GM12891 (cell line): ENCODE measurements at places on chromosomes 7 and 10.
A peak's percentile ranks its signal among the peaks of the same experiment; 100 is the strongest.

GRCh38 chr10:72682638-72683037 lies 9.3 kb upstream of the MCU start:
- DNase-seq, result no peak

DNA sequence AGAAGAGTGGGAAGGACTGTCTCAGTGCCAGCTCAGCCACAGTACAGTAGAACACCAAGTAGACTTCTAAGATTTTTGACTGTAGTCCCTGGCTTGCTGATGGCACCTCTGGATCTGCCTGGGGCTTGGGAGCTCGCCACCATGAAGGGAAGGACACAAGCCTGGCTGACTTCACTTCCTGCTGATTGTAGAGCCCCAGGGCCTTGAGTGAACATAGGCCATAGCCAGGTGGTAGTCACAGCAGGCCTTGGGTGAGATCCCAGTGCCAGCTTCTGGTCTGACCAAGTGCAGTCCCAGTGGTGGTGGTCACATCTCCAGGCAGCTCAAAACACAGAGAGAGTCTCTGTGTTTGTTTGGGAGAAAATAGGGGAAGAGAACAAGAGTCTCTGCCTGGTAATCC lies 57.6 kb upstream of the HBP1 start:
- no peak for DNase-seq

DNA sequence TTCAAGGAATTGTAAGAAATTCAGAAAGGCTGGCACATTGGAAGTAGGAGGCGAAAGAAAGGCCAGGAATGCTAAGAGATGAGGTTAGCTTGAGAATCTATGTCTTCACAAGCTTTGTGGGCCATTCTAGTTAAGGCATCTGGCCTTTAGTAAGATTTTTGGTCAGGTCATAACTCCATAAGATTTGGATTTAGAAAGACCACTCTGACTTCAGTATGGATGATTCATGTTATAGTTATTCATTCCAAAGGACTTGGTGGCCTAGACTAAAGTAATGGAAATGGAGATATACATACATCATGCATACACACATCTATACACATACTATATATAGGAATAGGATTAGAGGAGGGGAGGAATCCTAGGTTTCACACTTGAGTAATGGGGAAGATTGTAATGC lies 77.5 kb downstream of the SEPTIN7 start:
- no peak for DNase-seq

DNA sequence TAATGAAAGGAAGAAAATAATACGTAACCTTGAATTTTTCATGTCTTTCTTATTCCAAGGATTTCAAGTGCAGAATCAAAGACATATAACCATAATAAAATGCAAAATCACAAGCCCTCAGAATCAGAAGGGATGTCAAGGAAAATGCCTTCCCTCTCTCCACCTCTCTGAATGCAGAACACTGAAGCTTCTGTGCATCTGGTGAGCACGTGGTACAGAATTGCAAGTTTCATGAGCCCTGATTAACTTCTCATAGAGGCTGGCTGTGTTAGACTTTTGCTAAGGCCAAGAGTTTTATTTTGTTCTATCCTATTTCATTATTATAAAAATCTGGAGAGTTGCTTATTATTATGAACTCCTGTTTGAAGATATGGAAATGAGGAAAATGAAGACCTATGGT lies 533.7 kb upstream of the POM121L12 start:
- DNase-seq, result no peak

GRCh38 chr10:31041011-31041410 lies 9.3 kb upstream of the ZNF438 start:
- DNase-seq, result no peak

DNA sequence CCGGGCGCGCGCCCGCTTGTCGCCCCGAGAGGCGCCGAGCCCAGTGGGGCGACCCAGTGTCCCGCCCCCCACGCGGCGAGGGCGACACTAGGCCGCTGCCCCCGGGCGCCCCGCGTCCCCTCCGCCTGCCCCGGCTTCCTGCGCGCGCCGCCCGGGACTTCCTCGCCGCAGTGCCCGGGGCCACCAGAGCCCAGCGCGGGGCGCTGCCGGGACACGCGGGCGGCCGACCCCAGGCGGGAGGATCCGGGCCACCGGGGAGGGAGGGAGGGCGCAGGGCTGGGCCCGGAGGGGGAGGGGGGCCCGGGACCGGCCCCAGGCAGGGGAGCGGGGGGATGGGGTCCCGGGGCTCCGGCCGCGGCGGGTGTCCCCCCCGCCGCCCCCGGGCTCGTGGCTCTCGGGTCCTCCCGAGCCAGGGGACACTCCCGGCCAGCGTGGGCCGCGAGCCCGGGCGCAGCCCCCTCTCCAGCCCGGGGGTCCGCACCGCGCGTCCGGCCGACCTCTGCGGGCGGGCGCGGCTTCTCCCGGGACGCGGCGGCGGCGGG lies 435 bp upstream of the PWWP2B start:
- DNase-seq, result peak; percentile 80

DNA sequence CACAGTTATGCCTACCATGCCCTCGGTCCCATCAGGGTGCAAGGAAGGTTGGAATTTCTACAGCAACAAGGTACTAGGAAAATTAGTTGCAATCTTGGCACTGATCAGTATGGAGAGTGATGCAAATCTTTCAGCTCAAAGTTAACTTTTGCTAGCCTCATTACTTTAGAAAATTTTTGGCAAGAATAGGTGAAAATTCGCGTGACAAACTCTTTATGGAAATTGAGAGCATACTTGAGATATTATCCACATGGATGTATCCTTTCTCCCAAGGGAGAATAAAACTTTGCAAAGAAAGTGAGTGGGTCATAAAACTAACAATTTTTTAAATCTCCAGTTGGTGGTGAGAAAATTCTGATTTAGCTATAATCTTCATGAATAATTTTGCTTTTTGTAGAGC lies 71.1 kb upstream of the SLC39A12 start:
- DNase-seq, result no peak

- peak; percentile 58 for DNase-seq
These were observed 61.6 kb downstream of the GRK5 start for GRCh38 chr10:119268871-119269506.

GRCh38 chr10:90969947-90970673 lies 49.2 kb upstream of the ANKRD1 start:
- no peak for DNase-seq

GRCh38 chr7:50486512-50486911 lies 36.4 kb upstream of the FIGNL1 start:
- no peak for DNase-seq

DNA sequence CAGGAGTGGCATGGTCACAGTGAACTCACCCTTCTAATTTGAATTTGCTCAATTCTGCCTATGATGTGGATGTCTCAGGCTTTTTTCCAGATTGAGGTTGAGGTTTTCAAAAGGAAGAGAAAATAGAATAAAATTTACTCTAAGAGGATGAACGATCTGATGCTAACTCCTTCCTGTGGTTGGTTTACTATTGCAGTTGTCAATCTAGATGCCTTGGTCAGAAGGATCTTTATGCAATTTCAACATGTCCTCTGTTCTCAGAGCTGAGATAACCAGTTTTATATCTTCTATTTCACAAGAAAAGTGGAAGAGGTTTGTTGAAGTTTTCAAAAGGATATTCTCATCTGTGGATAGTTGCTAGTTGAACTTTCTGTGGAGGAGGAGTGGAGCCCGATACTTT lies 150.7 kb upstream of the WDR11 start:
- DNase-seq, result no peak

DNA sequence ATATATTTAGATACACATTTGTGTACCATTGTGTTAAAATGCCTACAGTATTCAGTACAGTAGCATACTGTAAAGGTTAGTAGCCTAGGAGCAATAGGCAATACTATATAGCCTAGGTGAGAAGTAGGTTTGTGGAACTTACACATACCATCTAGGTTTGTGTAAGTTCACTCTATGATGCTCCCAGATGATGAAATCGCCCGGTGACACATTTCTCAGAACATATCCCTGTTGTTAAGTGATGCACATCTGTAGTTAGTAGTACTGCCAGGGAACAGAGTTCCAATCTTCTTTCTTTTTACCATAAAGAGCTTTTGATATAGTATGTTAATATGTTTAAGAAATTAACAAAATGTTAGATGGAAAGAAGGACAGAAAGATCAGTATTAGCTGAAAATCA lies 138.2 kb downstream of the SNX13 start:
- no peak for DNase-seq

- no peak for DNase-seq
These were observed 62.7 kb downstream of the VPS41 start for GRCh38 chr7:38846280-38846679.

DNA sequence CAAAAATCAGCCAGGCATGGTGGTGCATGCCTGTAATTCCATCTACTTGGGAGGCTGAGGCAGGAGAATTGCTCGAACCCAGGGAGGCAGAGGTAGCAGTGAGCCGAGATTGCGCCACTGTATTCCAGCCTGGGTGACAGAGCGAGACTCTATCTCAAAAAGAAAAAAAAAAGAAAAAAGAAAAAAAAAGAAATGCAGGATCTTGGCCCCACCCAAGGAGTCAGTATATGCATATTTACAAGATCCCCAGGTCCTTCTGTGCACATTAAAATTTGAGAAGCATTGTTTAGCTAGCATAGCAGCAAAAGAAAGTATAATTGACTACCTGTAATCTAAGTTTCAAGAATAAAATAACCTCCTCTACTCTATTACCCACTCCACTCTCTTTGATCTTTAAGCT lies 15.8 kb downstream of the PIK3AP1 start:
- no peak for DNase-seq

DNA sequence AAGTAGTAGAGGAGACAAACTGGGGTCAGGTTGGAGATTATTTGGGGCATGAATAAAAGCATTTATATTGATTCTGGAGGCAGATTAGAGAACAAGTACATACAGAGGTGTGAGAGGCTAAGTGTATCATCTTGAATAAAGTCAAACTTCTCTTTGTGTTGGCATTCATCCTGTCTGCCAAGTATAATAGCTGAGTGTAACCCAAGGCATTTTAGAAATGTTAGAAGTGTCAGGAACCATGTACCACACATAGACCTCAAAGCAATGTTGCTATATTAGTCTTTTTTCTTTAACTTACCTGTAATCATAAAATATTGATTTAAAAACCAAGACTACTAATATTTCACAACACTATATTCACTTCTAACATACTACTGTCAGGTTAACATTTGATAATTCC lies 56.2 kb upstream of the LRRTM3 start:
- no peak for DNase-seq

- DNase-seq, result peak; percentile 28
These were observed 78.6 kb downstream of the LCOR start for GRCh38 chr10:96910488-96911395.

GRCh38 chr7:47492716-47493325 lies 89.1 kb downstream of the TNS3 start:
- DNase-seq, result no peak

GRCh38 chr10:79344502-79345195 lies 2.6 kb upstream of the PPIF start:
- DNase-seq, result no peak

DNA sequence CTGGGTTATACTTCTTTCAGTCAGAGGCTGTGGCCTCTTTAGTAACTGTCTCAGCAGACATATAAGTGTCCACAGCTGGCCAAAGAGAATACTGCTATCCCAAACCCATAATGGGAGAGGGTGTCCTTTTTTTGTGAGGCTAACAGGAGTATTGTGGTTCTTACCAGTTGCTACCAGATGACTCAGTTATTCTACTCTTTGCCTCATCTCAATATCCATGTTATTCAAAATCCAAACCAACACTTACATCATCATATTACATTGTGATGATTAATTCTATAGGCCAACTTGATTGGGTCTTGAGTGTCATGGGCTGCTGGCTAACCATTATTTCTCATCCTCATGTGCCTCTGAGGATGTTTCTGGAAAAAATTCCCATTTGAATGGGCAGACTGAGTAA lies 120.9 kb downstream of the TMEM168 start:
- no peak for DNase-seq

DNA sequence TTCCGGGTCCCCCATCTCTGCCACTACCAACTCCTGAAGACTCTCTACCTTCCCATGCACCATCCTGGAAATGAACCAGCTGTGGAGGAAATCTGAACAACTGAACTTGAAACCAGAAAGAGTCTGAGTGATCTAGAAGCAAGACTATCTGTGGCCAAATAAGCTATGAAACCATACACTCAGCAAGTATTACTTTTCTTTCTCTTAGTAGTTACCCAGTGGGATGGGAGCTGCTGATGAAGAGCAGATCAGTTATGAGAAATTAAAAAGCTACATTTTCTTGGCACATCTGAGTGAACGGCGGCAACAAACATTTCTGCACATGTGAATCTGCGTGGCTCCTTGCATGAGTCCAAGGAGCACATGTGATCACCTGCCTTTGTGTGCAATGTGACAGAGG lies 31.6 kb upstream of the AGK start:
- DNase-seq, result no peak

DNA sequence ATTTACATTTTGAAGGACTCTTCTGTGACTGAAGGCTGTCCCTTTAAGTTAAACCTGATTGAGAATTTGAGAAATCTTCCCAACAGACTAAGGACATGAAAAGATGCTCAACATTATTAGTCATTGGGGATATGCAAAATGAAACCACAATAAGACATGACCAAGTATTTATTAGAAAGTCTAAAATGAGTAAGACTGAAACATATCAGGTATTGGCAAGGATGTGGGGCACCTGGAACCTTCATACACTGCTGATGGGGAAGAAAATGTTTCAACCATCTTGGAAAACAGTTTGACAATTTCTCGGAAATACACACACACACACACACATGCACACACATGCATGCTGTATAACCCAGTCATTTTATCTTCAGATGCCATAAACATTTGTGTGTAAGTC lies 132.1 kb upstream of the CDK6 start:
- DNase-seq, result no peak

DNA sequence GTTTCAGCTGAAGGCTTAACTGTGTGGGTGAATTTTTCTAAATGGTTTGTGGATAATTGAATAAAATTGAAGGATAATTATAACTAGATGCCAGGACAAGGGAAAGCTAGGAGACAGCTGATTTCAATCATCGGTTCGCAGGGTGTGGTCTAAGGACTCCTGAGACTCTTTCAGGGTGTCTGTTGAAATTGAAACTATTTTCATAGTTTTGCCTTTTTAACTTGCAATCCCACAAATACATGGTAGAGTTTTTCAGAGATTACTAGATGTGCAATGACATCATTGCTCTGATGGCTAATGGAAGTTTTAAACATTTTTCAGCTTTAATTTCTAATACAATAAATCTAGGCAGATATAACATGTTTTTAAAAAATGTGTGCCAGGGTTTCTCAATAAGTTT lies 18.5 kb downstream of the TRUB1 start:
- no peak for DNase-seq

GRCh38 chr10:108791030-108791429 lies 1132.3 kb downstream of the XPNPEP1 start:
- DNase-seq, result no peak

GRCh38 chr10:74383642-74384041 lies 232.6 kb downstream of the ADK start:
- DNase-seq, result no peak

GRCh38 chr10:6535156-6535764 lies 44.8 kb downstream of the PRKCQ start:
- no peak for DNase-seq

DNA sequence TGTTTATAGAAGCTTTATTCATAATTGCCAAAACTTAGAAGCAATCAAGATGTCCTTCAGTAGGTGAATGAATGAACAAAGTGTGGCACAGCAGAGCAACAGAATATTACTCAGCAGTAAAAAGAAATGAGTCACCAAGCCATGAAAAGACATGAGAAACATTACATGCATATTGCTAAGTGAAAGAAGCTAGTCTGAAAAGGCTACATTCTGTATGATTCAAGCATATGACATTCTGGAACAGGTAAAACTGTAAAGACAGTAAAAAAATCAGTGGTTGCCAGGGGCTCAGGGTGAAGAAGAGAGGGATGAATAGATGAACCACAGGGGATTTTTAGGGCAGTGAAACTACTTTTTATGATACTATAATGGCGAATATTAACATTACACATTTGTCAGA lies 80.9 kb upstream of the APBB1IP start:
- no peak for DNase-seq

- no peak for DNase-seq
These were observed 11.1 kb downstream of the C7orf57 start for GRCh38 chr7:48046458-48046857.
